Hindlimb muscle (tissue), 1 donor: ENCODE measurements at places on chromosomes 12 and 14. TPM values are rescaled to one million over a fixed set of nuclear protein-coding genes. Genes with fewer than 3 reads are reported as not detected.

EFS gene
- polyA plus RNA-seq: 56.9 TPM

HRK gene
- 0.30 TPM for polyA plus RNA-seq

KRT85 gene
- polyA plus RNA-seq: not detected

SLC17A8 gene
- 0.19 TPM for polyA plus RNA-seq

NR1H4 gene
- polyA plus RNA-seq: not detected

ALDH2 gene
- polyA plus RNA-seq: 36.6 TPM

TPPP2 gene
- polyA plus RNA-seq: 0.72 TPM

POTEG gene
- not detected for polyA plus RNA-seq

DNA sequence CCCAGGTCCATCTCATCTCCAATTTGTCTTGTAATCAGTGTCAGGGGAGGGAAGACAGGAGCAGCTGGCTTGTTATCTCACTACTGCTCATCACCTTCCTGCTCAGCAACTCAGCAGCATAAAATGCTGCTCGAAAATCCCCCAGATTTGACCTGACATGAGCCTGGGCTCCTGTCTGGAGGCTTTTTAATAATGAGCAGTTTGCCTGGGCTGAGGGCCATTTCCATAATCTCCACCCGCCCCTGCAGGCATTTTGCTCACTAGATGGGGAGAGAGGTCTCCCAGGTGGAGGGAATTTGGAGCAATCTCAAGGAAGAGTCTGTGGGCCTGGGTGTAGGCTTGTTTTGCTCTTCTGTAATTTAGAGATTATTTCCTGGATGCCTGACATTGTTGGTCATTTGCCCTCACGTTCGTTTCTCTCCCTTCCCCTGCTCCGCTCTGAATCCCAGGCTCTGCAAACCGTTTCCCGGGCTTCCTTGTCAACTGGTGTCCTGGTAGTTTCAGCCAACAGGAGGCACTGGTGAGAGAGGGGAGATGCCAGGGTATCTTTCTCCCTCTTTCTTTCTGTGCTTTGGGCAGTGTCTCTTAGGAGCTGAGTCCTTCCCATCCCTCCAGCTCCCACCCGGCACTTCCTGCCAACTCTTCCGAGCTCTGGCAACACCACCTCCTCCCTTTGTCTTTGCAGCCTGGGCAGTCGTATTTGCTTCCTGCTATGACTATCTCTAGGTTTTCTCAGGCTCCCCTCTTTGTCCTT, 299.2 kb downstream of the GLT1D1 start:
- peak; percentile 2 for DNase-seq

DNA sequence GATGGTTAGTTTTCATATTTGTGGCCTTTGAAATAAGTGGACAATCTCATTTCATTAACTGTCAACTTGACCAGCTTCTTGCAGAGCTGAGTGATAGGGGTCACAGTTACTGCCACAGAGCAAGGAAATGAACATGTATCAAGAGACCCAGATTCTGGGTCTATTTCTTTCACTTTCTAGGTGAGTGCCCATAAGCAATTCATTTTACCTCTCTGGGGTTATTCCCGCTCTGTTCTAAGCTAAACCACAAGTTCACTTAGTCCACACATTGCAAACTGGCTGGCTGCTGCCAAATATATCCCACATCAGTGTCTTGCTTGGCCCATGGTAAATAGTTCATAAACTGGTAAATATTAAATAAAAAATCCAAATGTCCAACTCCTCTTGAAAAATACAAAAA, 29.9 kb downstream of the GPHB5 start:
- no peak for DNase-seq

GRCh38 chr12:31620311-31620710, 29.4 kb upstream of the DENND5B start:
- no peak for DNase-seq

- DNase-seq: no peak
Observed at GRCh38 chr12:10069099-10069498, 29.7 kb downstream of the CLEC1A start.

GRCh38 chr14:31945074-31945613, 132.0 kb upstream of the ARHGAP5 start:
- DNase-seq: no peak

DNA sequence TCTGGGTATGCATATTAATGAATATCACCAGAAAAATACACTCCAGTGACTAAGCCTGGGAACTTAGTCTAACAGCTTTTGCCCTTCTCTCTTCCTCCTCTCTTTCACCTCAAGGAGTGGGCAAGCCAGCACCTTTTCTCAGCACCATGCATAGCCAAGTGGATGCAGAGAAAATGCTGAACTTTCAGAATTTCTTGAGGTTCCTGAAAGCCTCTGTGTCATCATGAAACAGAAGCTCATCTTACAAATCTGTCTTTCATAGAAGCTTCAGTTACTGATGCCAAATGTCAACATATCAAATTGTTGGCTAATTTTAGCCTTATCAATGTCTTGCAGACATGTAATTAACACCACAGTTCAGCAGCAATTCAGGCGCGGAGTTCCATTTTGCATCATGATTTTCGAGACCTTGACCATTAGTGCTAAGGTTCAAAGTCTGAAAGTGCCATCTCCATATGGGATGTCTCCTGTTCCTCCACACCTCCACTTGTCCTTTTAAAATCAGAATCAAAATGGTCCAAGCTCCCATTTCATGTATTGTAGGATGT, 51.1 kb upstream of the RPH3A start:
- no peak for DNase-seq

- no peak for DNase-seq
Observed at GRCh38 chr14:53613404-53614253, 343.0 kb downstream of the BMP4 start.

DNA sequence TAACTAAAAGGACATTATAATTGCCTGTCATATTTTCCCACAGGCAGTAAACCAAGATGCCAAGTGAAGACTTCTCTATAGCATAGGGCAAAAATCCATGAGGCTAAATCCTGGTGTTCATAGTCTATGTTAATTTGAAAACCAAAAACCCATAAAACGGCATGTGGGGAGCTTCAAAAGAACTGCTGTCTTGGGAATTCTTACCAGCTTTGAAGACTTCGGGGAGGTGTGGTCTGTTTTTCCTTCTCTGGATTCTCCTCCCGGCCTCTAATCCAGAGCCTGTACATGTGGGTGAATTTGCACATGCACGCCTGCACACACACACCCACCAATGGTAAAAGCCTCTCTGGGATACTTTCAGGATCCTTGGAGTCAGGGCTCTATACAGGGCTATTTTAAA, 61.9 kb upstream of the IFNG-AS1 start:
- DNase-seq: no peak

DNA sequence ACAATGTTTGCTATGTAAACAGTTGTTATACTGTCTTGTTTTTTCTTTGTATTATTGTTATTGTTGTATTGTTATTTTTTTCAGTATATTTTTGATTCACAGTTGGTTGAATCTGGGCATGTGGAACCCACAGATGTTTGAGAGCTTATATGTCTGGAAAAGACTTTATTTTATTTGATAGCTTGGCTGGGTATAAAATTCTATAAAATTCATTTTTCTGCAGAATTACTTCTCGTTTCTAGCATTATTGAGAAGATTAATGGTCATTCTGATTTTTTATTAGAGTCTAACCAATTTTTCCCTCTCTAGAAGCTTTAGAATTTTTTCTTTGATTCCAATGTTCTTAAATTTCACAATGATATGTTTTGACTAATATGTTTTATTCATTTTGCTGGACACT, 188.6 kb downstream of the CRADD start:
- no peak for DNase-seq

DNA sequence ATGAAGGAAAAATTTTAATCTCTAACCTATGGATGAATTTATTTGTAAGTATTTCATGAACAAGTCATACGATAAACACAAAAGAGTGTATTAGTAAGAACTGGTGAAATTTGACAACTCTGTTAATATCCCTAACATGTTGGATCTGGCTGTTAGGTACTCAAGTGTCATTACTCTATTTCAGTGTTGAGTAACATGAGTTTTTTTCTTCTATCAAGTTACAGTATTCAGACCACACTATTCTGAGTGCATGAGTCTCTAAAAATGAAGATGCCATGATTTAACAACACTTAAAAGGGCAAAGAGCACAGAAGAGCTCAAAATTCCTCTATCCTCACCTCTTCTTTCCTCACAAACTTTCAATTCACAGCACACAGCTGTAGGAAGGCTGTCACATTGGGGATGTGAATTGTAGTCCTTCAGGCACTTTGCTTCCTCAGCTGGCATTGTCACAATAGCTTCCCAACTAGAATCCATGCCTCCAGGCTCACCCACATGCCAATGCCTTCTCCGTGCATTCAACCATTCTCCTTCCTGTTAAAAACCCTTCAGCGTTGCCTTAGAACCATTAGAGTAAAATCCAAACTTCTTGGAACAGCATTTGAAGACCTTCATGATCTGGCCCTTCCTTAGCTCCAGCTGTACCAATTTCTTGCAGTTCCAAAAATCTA, 73.7 kb upstream of the DBX2 start:
- no peak for DNase-seq

- no peak for DNase-seq
Observed at GRCh38 chr12:69779928-69780327, 41.3 kb downstream of the RAB3IP start.

DNA sequence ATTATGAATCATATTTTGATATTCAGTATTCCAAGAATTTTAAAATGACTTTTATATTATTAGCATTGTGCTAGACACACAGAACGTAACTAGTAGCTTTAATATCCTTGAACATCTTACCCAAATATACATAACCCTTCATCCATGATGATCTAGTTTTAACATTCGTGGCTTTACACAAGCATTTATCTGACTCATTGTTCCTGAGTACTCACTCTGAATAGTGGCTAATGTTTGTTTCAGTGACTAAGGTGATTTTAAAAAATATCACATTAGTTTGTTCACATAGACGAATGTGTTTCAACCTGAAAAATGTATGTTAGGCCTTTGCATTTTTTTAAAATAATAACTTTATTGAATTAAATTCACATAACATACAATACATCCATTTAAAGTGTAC, 80.0 kb upstream of the PTPRQ start:
- no peak for DNase-seq

GRCh38 chr14:20306079-20306423, 300 bp upstream of the TTC5 start:
- no peak for DNase-seq

- no peak for DNase-seq
Observed at GRCh38 chr12:19572920-19573558, 133.7 kb downstream of the AEBP2 start.

- DNase-seq: no peak
Observed at GRCh38 chr12:115433014-115433634, 749.1 kb upstream of the TBX3 start.

DNA sequence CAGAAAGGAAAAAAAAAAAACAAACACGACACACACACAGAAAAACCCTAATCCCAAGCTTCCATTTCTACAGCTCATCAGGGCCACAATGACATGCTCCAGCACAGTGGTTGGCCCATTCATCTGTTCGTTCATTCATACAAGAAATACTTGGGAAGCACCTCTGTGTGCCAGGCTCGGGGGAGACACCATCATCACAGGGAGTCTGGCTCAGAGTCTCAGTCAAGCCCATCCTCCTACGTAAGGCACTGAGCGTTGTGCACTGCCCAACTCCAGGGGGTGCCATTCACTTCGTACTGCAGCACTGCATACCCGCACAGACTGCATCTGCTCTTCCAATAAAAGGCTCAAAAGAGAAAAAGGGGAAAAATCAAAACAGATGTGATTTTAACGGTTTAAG, 15.3 kb downstream of the VPS37B start:
- DNase-seq: no peak

DNA sequence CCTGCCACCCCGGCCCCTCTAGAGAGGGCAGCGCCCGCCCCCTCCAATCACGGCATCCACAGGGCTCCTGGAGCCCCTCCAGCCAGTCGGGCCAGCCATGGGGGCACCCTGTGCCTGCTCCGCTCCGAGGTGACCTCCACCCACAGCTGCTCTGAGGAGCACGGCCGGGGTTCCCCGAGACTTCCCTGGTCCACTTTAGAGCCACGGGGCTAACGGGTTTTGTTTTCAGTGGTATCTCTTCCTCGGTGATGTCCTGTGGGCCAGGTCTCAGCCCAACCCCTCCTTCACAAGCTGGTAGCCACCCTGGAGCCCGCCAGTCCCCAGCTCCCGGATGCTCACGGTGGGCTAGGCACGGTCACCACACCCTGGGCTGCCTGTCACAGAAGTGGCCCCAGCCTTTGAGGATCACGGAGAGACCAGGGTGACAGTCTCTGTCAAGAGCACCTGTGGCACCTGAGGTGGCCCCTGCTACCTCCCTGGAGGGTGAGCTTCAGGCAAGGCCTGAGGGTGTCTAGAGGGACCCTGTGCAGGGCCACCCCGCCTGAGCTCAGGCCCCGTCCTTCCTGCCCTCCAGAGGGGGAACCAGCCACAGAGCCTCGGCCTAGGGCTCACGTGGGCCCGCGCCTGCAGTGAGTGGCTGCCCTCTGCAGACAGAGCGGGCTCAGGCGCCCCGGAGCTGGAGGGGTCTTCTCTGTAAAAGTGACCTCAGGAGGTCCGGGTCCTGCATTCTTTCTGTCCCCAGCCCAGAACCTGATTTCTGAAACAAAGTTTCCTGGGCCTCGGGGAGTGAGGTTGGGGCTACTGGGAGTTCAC, 146.0 kb upstream of the C14orf180 start:
- no peak for DNase-seq

- no peak for DNase-seq
Observed at GRCh38 chr12:14852880-14853279, 9.6 kb upstream of the ART4 start.

GRCh38 chr12:58301730-58302122, 360.4 kb downstream of the ATP23 start:
- DNase-seq: no peak

- DNase-seq: no peak
Observed at GRCh38 chr12:104415342-104415980, 41.3 kb upstream of the CHST11 start.

DNA sequence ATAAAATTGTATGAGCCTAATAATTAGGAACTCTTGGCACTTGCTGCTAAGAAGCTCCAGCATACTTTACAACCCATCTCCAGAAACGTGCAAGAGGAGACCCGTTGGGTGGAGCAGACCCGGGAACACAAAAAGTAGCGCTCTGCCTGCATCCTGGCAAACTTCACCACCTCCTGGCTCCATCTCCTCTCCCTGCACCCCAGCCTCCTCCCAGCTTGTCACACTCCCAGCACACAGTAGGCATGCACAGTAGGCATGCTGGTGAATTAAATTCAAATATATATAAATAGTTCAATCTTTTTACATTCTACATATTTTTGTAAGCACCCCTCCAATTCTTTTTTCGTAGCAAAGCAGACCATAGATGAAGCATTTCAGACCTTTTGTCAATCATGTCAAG, 1.2 kb downstream of the VSIG10 start:
- no peak for DNase-seq

GRCh38 chr12:86914721-86915120, 658.5 kb upstream of the MGAT4C start:
- DNase-seq: peak; percentile 6

DNA sequence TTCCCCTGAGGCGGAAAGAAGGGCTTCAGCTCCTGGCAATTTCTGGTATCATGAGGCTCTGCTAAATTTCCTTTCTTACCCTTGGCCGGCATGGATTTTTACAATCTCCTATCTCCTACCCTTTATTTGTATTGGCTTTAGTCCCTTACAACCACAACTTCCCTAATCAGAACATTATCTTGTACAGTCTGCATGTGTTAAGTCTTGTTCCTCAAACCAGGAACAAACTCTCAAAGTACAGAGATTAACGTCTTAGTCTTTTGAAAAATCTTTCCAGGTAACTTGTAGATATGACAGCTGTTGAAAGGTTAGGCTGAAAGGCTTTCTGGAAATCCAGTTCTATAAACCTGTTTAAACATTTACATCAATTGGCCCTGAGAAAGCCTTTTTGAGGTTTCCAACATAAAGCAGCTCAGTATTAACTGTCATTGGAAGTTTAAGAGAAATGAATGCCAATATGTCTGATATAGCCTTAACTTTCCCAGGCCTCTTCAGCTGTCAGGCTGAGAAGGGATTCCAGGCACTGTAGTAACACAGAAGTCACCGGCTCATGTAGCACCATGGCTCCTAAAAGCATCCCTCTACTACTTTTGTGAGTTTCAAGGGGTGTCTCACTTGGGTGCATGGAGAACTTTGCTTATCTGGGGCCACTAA, 360.5 kb downstream of the FUT8 start:
- DNase-seq: no peak
